Right forelimb (tissue), 1 donor: ENCODE measurements at places on chromosomes 13 and 19.

DNA sequence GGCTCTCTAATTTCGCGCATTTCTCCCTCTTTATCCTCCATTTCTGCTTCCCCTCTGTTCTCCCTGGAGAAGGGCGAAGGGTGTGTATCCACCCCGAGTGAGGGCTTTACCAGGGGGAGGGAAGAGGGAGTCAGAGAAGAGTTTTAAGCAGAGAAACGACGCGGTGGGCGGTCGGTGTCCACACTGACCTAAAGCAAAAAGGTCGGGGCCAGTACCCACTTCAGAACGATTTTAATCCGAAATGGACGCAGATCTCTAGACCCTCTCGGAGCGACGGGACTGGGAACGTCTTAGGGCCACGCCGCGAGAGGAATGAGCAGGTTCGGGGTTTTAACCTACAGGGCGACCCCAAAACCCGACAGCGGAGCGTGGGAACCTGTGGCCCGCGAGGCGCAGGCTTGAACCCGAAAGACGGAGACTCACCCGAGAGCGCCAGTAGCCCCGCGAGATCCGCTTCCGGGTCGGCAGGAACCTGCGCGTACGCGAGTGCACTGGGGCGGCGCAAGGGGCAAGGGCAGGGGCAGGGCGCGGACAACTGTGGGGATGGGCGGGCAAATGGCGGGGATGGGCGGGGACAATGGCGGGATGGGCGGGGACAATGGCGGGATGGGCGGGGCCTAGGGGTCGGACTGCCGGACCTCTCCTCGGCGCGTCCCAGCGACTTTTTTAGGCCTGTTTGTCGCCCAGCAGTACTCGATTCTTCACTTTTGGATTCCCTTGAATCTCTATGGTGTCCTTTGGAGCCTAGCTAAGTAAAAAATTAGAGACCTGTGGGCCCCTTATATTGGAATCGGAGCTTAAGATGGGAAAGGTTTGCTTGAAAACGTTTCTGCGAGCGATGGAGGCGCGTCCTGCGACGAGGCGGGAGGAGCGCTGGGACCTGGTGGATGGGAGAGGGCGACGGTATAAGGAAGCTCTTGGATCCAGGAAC is at the start of gene ZNF677:
Gene ZNF677, minus strand, starts transcription at position 463 of the 931 bp plus-strand sequence. CDS start 3,323 bp downstream, outside the sequence.
- DNase-seq, result peak; percentile 93

- DNase-seq, result peak; percentile 82
Measured at GRCh38 chr19:41263042-41263849, 926 bp upstream of the HNRNPUL1 start.

DNA sequence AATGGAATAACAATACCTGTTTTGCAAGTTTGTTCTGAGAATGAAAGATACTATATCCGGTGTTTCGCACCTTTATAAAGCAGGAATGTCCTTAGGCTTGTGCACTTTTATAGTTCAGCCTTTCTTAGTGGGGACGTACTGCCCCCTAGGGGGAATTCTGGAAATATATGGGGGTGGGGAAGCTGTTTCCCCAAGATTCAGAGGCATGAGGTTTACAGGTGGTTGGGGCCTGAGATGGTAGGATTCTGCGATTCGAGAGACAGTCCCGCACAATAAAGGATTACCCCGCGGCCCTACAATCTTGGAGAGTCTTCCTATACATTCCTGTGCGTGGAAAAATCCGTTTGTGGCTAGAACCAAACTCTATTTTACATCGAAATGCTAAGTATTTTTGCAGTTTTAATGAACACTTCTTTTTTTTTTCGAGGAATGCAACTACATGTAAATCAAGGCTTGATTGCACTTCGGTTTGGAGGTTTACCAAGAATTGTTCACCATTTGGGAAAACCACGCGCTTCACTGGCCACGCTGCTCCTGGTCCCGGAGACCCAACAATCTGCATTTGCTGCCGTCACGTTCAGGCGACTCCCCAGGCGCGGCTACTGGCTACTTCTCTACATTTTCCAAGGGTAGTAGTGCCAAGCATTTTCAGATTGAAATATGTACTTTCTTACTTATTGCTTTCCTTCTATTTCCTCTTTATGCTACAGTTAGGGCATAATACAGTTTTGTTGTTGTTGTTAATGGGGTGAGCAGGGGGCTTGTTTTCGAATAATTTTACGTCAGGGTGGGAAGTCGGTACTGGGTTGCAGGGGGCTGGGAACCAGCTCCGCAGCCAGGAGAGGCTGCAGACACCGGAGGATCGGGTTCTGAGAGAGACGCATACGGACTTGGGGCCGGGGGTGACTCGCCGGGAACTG is 830 bp downstream of the NEK5 start:
- DNase-seq, result peak; percentile 69

- DNase-seq, result no peak
Measured at GRCh38 chr19:4516939-4517300, 1.4 kb downstream of the PLIN4 start.

DNA sequence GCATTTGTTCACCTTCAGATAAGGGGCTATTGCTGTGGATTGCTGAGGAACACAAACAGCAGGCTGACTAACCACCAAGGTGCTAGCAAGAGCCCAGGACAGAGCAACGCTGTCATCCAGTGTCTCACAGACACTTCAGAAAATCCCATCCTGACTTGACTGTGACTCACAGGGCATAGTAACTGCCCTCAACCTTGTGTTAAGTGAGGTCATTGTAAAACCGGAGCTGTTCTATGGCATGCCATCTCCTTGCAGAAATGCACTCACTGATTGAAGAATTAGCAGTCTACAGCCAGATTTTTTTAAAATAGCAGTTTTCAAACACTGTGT is 51.1 kb downstream of the TNFRSF19 start:
- no peak for DNase-seq

- peak; percentile 53 for DNase-seq
Measured at GRCh38 chr13:99972190-99972731, 694 bp upstream of the ZIC5 start.
